ENCODE measurements at places on chromosomes 13 and 19.

GRCh38 chr13:67224148-67224846 lies 5.8 kb downstream of the PCDH9 start:
- no peak for DNase-seq

DNA sequence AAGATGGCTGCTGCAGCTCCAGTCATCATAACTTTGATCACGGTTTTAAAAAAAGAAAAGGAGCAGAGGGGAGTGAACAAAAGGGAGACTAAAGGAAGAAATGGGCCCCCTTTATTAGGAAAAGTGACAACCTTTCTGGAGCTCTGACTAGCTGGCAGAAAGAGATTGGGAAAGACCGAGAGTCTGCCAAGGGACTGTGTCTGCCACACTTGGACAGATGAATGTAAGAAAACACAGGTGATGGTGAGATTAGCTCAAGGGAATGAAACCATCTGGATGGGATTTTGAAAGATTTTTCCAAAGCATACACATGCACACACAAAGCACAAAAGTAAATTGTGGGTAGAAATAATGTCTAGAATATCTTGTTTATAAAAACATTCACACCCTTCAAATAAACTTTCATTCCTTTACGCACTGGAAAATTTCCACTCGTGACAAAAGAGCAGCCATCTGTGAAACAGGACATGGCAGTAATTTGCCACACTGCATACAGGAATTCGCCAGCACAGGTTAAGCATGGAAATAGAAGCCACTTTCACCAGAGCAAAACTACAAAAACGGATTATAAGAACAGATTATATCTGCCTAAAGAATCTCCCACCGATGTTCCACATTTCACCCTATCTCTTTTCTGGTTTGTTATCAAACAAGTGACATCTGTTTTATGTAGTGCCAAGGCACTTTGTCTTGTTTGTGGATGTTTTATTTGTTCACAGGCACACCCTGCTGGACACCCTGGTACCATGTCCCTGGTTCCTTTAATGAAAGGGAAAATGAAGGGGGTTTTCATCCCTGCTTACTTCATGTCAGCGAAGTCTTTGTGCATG lies 819.5 kb downstream of the DIAPH3 start:
- DNase-seq = no peak

DNA sequence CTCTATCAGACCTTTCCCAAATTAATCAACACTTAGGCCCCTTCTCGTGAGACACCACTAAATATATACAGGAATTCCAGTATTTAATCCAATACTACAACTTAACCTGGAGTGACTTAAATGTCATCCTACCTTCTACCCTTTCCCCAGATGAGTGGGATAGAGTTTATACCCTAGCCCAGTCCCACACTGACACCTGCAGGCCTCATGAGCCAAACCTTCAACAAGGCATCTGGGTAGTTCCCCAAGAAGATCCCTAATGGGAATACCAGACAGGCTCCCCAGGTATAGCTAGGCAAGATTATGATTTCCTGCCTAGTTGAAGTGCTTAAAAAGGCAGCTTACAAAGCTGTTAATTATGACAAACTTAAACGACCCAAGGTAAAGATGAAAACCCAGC lies 15.9 kb downstream of the ZNF83 start:
- DNase-seq = no peak

DNA sequence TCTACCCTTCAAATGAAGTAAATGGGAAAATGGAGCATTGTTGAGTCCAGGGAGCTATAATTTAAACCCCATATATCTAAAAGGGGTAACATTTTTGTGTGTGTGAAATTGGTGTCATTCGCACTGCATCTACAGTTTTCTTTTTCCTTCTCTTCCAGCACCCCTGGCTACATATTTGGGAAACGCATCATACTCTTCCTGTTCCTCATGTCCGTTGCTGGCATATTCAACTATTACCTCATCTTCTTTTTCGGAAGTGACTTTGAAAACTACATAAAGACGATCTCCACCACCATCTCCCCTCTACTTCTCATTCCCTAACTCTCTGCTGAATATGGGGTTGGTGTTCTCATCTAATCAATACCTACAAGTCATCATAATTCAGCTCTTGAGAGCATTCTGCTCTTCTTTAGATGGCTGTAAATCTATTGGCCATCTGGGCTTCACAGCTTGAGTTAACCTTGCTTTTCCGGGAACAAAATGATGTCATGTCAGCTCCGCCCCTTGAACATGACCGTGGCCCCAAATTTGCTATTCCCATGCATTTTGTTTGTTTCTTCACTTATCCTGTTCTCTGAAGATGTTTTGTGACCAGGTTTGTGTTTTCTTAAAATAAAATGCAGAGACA lies 28.6 kb downstream of the ALOX5AP start:
- DNase-seq = no peak

GRCh38 chr13:95098916-95099315 lies 202.3 kb downstream of the ABCC4 start:
- no peak for DNase-seq

- no peak for DNase-seq
Observed at GRCh38 chr19:10651851-10652250, 2.3 kb upstream of the ILF3 start.

DNA sequence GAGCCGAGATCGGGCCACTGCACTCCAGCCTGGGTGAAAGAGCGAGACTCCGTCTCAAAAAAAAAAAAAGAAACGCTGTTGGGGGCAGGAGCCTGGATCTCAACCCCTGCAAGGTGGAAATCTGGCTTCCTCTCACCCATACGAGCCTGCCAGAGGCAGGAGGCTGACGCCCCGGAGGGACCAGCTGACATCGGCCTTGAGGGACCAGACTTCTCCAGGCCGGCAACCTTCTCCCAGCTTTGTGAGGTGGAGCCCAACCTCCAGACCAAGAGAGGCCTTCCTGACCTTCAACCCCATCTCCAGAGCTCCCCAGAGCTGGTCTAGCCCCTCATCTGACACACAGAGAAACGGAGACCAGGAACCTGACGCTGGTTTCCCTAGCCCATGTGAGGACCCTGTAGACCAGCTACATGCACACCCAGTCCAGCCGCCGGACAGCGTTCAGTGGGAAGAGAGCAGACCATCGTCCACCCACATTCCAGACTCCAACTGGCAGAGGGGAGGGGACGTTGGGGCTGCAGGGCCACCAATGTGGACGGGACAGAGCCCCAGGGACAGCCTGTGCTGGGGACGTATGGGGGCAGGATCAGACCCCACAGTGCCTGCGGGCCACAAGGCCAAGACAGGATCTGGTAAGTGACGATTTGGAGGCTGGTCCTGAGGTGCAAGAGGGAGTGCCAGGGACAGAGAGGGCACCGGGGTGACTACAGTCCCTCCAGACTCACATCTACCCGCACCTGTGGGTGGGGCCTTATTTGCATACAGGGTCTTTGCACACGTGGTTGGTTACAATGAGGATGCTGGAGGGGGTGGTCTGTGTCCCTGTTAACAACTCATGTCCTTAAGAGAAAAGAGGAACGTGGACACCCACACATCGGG lies 11.4 kb downstream of the SBNO2 start:
- no peak for DNase-seq

DNA sequence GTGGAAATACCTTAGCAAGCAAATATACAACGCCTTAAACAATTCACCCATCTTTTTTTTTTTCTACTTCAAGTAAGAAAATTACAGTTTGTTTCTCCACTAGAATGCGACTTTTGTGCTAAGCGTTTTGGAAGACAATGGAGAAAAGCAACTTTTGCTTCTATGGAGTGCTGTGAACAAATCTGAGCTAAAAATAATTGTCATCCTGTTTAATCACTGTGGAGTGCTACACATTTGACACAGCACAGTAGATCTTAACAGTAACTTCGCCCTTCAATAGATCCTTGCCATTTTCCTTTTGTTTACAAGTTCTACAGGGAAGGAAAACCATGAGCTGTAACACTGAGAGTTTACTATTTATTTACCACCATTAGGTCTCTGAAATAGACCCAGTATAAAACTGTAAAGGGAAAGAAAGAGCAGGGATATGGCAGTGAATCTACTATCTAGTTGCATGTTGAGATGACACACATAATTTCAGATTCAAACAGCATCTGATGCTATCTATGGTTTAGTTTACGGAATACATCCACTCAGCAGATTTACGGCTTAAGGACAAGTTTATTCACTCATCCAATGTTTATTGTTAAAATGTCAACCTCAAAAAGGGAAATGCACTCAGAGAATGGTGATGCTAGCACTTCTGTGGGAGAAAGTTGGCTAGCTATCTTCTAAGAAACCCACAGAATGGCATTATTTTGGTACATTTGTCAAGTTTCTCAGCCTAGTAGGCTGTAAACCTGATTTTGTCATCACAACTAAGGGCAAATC lies 175.3 kb downstream of the VWA8 start:
- no peak for DNase-seq

DNA sequence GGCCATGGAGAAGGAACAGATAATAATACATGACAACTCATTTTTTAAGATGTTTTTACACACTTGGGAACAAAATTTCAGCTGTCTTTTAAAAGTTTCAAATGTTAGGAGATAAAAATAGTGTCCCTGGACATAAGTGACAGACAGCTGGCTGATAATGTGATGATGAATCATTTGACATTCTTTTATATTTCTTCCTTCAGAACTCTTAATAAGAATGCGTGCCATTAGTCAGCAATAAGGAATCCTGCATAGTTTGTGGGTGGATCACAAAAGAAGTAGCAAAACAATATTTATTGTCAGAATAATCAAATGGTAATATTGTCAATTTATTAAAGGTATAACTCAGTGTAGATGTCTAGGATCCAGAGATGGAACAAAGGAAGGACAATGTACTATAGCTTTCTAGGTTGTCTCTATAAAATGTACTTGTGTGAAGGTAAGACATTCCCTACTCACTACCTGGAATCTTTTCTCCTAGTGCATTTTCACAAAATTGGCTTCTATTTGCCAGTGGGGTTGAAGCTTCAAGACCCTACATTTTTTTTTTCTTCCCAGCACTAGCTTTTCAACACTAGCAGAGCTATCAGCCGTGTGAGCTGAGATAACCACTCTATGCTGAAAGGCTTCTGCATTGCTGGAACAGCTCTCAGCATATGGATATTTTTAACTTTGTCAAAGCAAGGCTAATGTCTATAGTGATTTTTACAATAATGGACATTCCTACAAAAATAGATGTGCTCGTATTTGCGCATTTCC lies 175.6 kb upstream of the SLITRK6 start:
- DNase-seq = no peak

GRCh38 chr19:29098863-29099481 lies 114.0 kb downstream of the UQCRFS1 start:
- DNase-seq = no peak

DNA sequence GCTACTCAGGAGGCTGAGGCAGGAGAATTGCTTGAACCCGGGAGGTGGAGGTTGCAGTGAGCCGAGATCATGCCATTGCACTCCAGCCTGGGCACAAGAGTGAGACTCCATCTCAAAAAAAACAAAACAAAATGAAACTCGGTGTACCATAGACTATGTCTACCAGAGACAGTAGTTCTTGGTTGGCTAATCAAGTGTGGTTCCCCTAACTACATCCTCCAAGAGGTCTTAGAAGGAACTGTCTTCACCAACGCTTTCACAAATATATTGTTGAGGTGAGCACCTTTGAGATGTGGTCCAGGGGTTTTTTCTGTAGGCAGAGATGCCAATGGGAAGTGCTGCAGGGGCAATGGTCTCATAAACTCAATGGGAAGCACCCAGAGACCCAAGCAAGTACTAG lies 48.0 kb downstream of the RFC3 start:
- DNase-seq = no peak

DNA sequence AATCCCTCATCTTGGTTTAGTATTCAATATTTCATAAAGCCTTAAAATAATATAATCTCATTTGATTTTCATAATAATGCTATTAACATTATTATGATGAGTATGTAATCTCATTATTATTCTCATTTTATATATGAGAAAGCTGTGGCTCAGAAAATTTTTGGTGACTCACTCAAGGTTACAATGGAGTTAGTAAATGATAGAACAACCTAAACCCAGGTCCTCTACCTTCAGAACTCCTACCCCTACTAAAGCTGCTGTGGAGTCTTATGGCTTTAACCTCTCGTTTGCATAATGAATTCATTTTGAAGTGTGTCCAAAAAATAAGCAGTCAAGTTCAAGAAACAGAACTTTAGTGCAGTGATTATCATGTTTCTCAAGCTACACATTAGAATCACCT lies 226.3 kb downstream of the TBC1D4 start:
- DNase-seq = no peak

- no peak for DNase-seq
Observed at GRCh38 chr19:13963603-13964105, 11.3 kb downstream of the DCAF15 start.

GRCh38 chr13:22189176-22190048 lies 518.5 kb downstream of the FGF9 start:
- DNase-seq = no peak

Measured in activated naive CD4-positive, alpha-beta T cell (primary cell).